ENCODE measurements at places on chromosomes 3 and 15. TPM values are rescaled to one million over a fixed set of nuclear protein-coding genes. Genes with fewer than 3 reads are reported as not detected.

The NR2C2 gene
- total RNA-seq, result 29.7 TPM

The GP9 gene
- not detected for total RNA-seq

The FEZF2 gene
- total RNA-seq, result not detected

The SHC4 gene
- total RNA-seq, result 6.8 TPM

The CRYGS gene
- 2.4 TPM for total RNA-seq

The ARHGEF26 gene
- total RNA-seq, result 13.5 TPM

The LAMB2 gene
- 604 TPM for total RNA-seq

The RAB6B gene
- total RNA-seq, result 6.0 TPM

The GOLGA6L7 gene
- not detected for total RNA-seq

The CELF6 gene
- 6.8 TPM for total RNA-seq

The GOLGA6A gene
- total RNA-seq, result not detected

The TAGLN3 gene
- not detected for total RNA-seq

The GOLGA8G gene
- not detected for total RNA-seq

The KLHL40 gene
- not detected for total RNA-seq

The NMNAT3 gene
- 5.8 TPM for total RNA-seq

The ABI3BP gene
- 50.0 TPM for total RNA-seq

Measured in uterus (tissue), 4 donors.